ENCODE measurements at places on chromosomes 3 and 15. TPM values are rescaled to one million over a fixed set of nuclear protein-coding genes. Genes with fewer than 3 reads are reported as not detected.

- H3K36me3 ChIP-seq: peaks cover 3% of the 10 kb centered on the region
- H3K27ac ChIP-seq: no peak overlapping the region
- peaks cover 31% of the 10 kb centered on the region for H3K27me3 ChIP-seq
- DNase-seq: no peak
These were observed 151.4 kb downstream of the WNT7A start for GRCh38 chr3:13728487-13728886.

DNA sequence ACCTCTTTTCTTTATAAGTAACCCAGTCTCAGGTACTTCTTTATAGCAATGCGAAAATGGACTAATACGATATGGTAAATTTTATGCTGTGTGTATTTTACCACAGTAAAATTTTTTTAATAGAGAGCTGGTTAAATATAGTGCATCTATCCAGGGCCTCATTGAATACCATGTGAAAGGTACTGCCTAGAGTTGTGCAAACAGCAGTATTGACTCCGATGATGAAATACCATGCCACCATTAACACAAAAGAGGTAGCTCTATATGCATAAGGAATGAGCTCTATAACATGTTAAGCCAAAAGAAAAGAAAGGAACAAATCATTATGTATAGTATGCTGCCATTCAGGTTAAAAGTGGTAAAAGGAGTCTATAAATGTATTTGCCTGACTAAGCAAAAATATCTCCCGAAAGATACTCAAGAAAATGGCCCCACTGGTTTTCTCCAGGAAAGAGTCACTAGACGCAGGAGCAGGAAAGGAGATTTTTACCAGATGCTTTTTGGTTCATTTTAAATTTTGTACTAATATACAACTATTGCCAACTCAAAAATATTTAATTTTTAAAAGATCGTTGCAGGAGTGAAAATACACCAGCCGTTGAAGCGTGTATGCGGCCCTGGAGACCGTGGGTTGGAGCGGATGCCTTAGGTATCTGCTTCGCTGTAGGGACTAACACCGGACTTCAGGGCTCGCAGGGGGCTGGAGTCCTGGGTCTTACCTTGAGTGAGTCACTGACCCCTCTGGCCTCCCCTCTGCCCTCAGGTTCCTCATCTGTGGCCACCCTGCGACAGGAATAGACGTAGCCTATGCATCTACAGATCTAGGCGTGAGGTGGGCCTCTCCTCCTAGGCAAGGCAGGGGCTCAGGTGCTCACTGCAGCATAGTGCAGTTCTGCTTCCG, 120.1 kb downstream of the CHSY1 start:
- peaks cover 6% of the 10 kb centered on the region for H3K27me3 ChIP-seq
- H3K36me3 ChIP-seq: peaks cover 6% of the 10 kb centered on the region
- H3K4me3 ChIP-seq: no peak overlapping the region
- peaks cover 45% of the 10 kb centered on the region for H3K4me1 ChIP-seq

GOLGA8F gene
- total RNA-seq: not detected

- H3K36me3 ChIP-seq: no peaks in the 10 kb centered on the region
- no peaks in the 10 kb centered on the region for H3K27me3 ChIP-seq
- H3K4me1 ChIP-seq: no peaks in the 10 kb centered on the region
- DNase-seq: no peak
- no peak overlapping the region for H3K4me3 ChIP-seq
These were observed 126.6 kb upstream of the ADAMTS9 start for GRCh38 chr3:64814351-64814750.

DNA sequence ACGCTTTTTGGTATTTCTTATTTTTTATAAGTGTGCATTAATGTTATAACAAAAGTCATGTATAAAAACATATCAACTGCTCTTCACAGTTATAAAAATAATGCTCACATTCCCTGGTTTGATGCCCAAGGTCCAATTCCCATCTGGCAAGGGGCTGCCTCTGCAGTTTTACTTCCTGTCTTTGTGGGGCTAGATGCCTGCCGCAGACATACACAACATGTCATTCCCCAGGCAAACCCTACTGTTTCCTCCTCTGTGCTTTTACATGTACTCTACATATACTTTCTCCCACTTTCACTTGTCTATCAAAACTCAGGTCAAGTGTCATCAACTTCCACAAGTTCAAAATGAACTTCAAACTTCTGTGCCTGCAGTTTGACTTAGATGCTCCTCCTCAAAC, 60.5 kb upstream of the ETV5 start:
- DNase-seq: no peak
- peaks cover 44% of the 10 kb centered on the region for H3K27me3 ChIP-seq
- H3K36me3 ChIP-seq: no peaks in the 10 kb centered on the region

DNA sequence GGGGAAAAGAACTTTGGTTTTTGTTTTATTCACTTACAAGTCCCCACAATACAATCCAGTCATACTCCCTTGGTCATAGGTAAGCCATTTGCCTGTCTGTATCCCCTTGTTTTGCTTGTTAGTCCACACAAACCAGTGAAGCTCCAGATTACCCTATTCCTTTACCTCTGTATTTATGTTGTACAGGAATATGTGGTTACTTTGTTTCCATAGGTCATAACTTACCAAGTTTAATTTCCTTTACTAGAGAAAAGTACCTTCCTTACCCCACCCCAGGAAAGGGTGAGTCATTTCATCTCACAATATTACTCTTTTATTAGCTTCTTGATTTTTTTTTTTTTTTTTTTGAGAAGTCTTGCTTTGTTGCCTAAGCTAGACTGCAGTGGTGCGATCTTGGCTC, 113.4 kb upstream of the LRRFIP2 start:
- H3K4me3 ChIP-seq: no peak overlapping the region
- H3K4me1 ChIP-seq: peaks cover 18% of the 10 kb centered on the region
- no peaks in the 10 kb centered on the region for H3K27me3 ChIP-seq

All from activated T-cell treated with anti-CD3 and anti-CD28 coated beads, Interleukin-2, amount 50 U/mL, for 72 hours (primary cell).